ENCODE measurements at places on chromosomes 13 and 19.

GRCh38 chr19:45271735-45272108 lies 20.7 kb downstream of the MARK4 start:
- no peak for DNase-seq

- DNase-seq = no peak
Observed at GRCh38 chr13:44549476-44549875, 26.7 kb downstream of the TSC22D1 start.

GRCh38 chr19:2616741-2617392 lies 85.6 kb downstream of the GNG7 start:
- no peak for DNase-seq

GRCh38 chr13:73166204-73166603 lies 107.4 kb downstream of the KLF5 start:
- DNase-seq = no peak

DNA sequence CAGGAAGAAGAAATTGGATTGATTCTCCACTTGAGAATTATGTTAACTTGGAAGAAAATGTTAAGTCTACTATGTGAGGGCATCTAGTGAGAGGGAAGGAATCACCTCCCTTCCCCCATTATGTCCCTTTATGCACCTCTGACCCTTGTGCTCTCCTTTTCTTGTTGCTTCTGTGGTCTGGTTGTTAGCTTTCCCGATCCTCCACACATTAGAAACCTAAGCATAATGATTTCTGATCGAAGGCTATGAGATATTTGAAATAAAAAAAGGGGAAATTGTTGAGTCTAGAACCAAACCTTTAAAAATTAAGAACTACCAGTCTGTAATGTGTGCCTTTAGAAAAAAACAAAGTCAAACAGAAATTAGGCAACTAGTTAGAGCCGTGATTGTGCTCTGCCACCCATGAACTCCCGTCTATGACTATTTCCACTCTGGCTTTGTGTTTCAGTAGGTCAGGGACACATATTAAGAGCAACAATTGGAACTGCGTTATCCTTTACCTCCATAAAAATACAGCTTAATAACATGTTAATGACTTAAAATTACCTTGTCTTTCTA lies 463 bp upstream of the GPC6 start:
- no peak for DNase-seq

DNA sequence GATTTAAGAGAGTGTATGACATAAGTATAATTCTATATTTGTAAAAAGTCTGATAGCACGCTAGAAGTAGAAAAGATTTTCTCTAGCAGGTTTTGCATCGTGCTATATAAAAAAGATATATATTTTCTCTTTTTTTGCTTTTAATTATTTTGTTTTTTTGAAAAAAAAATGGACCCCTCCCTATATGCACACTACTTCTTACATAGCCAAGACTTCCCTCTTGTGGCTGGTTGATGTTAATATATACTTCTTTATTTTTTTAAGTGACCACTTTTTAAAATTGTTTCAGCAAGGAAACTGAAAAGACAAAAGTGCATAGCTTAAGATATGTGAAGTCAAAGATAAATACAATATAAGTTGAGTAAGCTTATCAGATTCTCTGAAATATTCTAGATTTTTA lies 1202.8 kb downstream of the DIAPH3 start:
- peak; percentile 13 for DNase-seq

DNA sequence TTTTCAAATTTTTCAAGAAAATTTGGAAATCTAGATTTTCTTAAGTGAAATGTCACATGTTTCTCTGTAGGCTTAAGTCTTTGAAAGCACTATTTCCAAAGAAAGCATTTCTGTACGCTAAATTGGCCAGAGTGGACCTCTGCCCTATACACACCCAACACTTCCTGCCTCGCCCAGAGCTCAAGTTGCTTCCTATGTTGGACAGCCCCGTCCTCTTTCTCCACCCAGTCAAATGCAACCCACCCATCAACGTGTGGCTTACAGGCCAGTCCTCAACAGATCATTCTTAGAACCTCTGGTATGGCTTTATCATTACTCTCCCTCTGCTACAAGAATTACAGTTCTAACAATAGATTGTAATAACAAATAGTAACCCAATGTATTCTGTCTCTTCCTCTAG lies 24.2 kb downstream of the KLF12 start:
- no peak for DNase-seq

DNA sequence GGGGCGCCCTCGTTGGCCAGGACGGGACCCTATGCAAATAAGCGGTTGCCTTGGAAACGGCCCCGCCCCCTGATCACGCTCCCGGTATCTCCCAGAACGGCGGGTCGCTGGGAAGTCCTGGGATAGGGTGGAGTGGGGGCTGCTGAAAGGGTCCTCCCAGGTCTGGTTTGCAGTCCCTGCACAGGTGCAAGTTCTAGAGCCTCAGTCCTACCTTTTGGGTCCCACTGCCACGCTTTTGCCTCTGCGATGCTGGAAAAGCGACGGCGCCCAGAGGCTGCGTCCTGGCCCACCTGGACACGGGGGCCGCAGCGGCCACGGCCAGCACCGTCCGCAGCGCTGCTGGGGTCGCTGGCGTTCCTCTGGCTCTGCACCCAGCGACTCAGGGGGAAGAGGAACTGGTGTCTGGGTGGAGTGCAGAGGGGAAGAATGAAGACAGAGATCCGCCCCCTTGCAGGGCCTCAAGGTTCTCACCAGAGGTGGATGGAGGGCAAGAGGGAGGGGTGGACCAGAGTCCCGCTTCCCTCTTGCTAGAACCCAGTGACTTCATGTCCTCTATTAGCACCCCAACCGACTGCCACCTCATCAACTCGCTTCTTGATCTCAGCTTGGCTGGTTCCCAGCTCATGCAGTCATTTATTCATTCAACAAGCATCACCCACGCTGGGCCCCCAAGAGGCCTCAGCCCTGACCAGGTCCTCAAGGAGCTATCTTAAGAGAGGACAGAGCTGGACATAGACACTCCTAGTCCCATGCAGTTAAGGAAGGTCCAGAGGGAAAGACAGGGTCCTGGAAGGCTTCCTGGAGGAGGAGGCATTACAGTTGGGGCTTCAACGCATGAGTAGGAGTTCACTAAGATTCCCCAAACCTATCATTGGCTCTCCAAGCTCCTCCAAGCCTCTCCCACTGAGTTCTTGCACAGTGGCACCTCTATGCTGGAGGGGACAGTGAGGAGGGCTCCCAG lies at the start of gene LRRC25:
TSS of gene LRRC25 (minus strand) at position 381 of the 961 bp plus-strand sequence. CDS start 659 bp downstream, outside the sequence.
- DNase-seq = no peak

DNA sequence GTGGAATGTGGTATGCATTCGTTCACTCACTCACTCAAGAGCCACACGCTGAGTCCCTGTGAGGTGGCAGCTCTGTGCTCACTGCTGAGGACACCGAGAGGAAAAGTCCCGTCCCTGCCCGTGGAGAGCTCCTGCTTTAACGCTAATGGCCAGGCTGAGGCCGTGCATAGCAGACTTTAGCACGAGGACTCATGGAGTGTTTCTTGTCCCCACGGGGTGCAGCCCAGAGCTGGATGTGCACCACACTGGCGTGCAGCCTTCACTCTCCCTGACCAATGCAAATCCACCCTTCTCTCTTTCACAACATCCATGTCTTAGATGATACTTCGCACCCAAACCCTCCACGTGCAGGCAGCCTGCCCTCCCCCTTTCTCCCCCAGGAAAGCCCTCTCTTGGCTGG lies 159.6 kb upstream of the ZNF536 start:
- no peak for DNase-seq

DNA sequence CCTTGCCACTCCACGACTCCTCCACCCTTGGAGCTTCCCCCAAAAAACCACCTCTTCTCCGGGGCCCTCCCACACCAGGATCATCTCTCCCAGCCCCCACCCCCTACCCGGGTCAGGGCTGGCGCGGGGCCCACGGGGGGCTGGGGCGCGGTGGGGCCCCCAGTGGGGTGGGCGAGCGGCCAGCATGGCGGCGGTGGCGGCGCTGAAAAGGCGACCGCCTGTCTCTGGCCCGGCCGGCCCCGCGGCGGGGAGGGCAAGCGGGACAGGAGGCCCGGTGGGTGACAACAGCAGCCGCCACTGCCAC lies 850 bp downstream of the DYRK1B start:
- DNase-seq = no peak

- no peak for DNase-seq
Observed at GRCh38 chr19:17183858-17184321, 31.3 kb upstream of the USE1 start.

DNA sequence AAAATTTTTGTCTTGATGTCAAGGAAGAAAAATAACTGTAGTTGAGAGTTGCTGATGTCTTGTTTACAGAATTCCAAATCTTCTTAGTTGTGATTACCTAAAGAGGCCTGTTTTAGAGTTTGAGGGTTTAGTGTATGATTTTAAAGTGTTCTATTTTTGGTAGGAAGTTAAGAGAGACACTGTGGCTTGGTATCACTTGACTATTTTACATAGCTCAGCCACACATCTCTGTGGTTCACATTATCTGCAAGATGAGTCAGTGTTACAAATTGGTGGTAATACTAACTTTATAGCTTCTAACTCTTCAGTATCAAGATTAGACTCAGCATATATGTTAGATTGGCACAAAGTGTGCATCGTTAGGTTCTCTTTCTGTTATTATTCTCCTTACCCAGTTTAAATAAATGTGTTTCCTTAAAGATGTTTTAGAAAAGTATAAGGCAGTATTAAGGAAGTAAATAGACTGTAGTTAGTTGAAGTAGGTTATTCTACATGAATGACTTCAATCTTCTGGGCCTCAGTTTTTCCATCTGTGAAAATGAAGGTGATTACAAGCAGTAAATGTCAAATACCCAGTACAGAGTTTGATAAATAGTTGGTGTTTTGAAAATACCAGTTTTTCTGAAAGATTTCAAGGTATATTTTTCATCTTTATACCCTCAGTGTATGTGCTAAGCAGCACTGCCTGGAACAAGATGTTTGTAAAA lies 33.4 kb downstream of the COG6 start:
- DNase-seq = peak; percentile 11

DNA sequence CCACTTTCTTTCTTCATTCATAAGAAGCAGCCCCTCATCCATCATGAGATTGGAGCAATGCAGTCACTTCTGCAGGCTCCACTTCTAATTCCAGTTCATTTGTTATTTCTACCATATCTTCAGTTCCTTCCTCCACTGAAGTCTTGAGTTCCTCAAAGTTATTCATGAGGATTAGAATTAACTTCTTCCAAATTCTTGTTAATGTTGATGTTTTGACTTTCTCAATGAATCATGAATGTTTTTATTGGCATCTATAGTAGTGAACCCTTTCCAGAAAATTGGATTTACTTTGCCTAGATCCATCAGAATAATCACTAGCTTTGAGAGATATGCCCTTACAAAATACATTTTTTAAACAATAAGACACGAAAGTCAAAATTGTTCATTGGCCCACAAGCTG lies 2567.7 kb upstream of the PCDH20 start:
- DNase-seq = peak; percentile 20

- DNase-seq = no peak
Observed at GRCh38 chr19:28034936-28035335, 1178.0 kb downstream of the UQCRFS1 start.

DNA sequence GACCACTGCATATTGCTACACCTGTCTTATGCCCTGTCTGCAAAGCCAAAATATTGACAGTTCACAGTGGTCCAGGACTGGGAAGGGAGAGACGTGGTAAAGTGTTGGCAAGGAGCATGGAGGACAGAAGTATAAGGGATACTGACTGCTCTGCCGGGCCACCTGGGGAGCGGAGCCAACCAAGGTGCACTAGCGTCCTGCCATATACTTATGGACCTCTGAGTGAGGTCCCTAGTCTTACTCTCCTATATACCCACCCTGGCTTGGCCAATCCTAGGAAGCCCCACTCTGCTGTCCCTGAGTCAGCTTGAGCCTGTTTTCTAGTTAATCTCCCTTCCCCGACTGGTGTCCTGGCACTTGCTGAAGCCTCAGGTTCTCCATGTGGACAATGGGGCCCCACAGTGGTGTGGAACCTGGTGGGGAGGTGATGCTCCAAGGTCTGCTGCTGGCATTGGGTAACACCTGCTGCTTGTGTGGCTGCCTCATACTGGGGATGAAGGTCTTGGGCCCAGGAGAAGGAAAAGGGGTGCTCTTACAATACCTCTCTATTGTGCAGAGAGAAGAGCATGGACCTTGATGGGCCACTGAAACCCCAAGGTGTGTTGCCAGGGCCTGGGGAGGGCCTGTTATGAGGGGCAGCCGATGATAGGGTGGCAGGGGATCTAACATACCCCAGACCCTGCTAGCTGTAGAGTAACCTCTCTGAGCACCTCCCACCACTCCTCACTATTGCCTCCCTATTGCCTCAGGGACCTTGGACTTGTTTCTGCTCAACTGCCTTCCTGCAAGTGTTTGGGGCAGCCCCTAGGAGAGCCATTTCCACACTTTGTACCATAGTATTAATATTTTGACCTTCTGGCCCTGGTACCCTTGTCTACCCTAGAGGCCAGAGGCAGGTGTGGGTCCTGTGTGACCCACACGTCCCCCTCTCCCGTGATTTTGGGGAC lies 6.7 kb upstream of the TRIM28 start:
- no peak for DNase-seq

DNA sequence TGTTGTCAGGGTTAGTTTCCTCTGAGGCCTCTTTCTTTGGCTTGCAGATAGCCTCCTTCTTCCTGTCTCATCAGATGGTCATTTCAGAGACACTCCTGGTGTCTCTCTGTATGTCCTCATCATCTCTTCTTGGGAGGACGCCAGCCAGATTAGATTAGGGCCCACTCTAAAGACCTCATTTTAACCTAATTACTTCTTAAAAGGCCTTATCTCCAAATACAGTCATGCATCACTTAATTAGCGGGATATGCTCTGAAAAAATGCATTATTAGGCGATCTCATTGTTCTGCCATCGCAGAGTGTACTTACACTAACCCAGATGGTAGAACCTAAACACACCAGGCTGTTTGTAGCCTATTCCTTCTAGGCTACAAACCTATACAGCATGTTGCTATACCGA lies 89.0 kb downstream of the CDK8 start:
- DNase-seq = no peak
